ENCODE measurements at places on chromosomes 4 and X. TPM values are rescaled to one million over a fixed set of nuclear protein-coding genes. Genes with fewer than 3 reads are reported as not detected.

Gene MAGEA2
- not detected for total RNA-seq

Gene TGIF2LX
- total RNA-seq, result not detected

Gene SHROOM2
- 8.2 TPM for total RNA-seq

DNA sequence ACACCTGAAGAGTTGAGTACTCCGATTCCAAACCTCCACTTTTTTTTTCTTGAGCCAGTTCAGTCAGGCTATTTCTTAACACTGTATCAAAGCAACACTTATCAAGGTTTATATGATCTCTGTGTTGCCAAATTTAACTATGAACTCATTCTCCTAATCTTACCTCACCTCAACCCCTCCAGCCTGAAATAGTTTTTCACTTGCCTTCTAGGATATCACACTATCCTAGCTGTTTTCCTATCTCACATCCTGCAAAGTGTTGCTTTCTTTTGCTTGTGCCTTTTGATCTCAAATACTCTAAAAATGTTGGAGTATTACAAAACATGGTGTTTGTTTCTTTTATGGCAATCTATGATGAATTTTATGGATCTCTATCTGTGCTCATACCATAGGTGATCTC lies 415.0 kb downstream of the CFAP47 start:
- H3K27ac ChIP-seq, result no peak overlapping the region
- H3K36me3 ChIP-seq, result no peaks in the 10 kb centered on the region
- DNase-seq, result no peak
- H3K4me1 ChIP-seq, result no peaks in the 10 kb centered on the region

GRCh38 chrX:39688576-39689375 lies 409.0 kb downstream of the BCOR start:
- H3K4me1 ChIP-seq, result peaks cover 6% of the 10 kb centered on the region
- H3K4me3 ChIP-seq, result peak overlapping the region; percentile 44
- peaks cover 13% of the 10 kb centered on the region for H3K27me3 ChIP-seq
- H3K36me3 ChIP-seq, result no peaks in the 10 kb centered on the region
- no peak overlapping the region for H3K27ac ChIP-seq
- DNase-seq, result no peak

- H3K36me3 ChIP-seq, result no peaks in the 10 kb centered on the region
- no peak overlapping the region for H3K4me3 ChIP-seq
- H3K4me1 ChIP-seq, result peaks cover 3% of the 10 kb centered on the region
- H3K27ac ChIP-seq, result no peak overlapping the region
- DNase-seq, result no peak
These were observed 95.0 kb upstream of the TBL1X start for GRCh38 chrX:9369802-9370291.

- no peaks in the 10 kb centered on the region for H3K36me3 ChIP-seq
- peaks cover 5% of the 10 kb centered on the region for H3K27me3 ChIP-seq
- peak overlapping the region; percentile 88 for H3K27ac ChIP-seq
- H3K4me3 ChIP-seq, result no peak overlapping the region
These were observed 196.4 kb upstream of the C1QTNF7 start for GRCh38 chr4:15231265-15232091.

DNA sequence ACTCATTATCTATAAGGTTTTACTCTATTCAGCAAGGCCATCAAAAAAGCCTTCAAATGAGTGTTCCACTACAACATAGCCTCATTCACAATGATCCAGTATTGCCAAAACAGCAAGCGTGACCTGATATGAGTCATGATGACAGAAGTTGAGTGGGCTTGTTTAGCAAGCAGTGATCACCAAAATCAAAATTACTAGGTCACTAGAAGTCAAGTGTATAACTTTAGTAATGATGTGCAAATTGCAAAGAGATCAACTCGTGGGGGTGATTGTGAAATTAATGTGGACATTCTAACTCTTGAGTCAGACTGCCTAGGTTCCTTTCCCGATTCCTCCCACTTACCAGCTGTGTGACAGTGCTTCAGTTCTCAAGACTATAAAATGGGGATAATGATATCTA lies 124.5 kb downstream of the CHM start:
- H3K4me3 ChIP-seq, result no peak overlapping the region
- H3K4me1 ChIP-seq, result peaks cover 16% of the 10 kb centered on the region
- H3K27me3 ChIP-seq, result no peaks in the 10 kb centered on the region
- H3K36me3 ChIP-seq, result peaks cover 20% of the 10 kb centered on the region
- no peak for DNase-seq

- no peaks in the 10 kb centered on the region for H3K36me3 ChIP-seq
- no peak overlapping the region for H3K27ac ChIP-seq
- no peaks in the 10 kb centered on the region for H3K27me3 ChIP-seq
- H3K4me1 ChIP-seq, result peaks cover 2% of the 10 kb centered on the region
- peak overlapping the region; percentile 72 for H3K4me3 ChIP-seq
- no peak for DNase-seq
These were observed 41.5 kb downstream of the F8 start for GRCh38 chrX:154981116-154981411.

- H3K36me3 ChIP-seq, result no peaks in the 10 kb centered on the region
- no peak overlapping the region for H3K27ac ChIP-seq
- no peaks in the 10 kb centered on the region for H3K27me3 ChIP-seq
- no peak overlapping the region for H3K4me3 ChIP-seq
- no peak for DNase-seq
These were observed 947.9 kb downstream of the FAT4 start for GRCh38 chr4:126262665-126263064.

GRCh38 chr4:98092833-98093439 lies 50.3 kb downstream of the STPG2 start:
- peaks cover 30% of the 10 kb centered on the region for H3K27me3 ChIP-seq
- no peaks in the 10 kb centered on the region for H3K36me3 ChIP-seq
- no peaks in the 10 kb centered on the region for H3K4me1 ChIP-seq

DNA sequence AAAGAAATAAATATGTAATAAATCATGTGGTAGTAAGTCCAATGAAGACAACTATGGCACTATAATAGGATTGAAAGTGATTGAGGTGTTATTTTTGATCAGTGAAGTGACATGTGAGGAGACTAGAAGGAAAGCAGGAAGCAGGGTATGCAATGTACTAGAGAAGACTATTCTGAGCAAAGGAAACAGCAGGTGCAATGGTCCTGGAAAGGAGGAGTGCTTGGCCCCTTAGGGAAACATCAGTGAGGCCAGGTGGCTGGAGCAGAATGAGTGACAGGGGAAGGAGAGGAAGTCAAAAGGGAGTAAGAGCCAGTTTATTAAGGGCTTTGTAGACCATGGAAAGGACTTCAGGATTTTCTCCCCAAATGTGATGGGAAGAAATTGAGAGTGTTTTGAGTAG lies 207.6 kb upstream of the HCCS start:
- DNase-seq, result no peak
- peaks cover 10% of the 10 kb centered on the region for H3K4me1 ChIP-seq
- no peaks in the 10 kb centered on the region for H3K27me3 ChIP-seq

DNA sequence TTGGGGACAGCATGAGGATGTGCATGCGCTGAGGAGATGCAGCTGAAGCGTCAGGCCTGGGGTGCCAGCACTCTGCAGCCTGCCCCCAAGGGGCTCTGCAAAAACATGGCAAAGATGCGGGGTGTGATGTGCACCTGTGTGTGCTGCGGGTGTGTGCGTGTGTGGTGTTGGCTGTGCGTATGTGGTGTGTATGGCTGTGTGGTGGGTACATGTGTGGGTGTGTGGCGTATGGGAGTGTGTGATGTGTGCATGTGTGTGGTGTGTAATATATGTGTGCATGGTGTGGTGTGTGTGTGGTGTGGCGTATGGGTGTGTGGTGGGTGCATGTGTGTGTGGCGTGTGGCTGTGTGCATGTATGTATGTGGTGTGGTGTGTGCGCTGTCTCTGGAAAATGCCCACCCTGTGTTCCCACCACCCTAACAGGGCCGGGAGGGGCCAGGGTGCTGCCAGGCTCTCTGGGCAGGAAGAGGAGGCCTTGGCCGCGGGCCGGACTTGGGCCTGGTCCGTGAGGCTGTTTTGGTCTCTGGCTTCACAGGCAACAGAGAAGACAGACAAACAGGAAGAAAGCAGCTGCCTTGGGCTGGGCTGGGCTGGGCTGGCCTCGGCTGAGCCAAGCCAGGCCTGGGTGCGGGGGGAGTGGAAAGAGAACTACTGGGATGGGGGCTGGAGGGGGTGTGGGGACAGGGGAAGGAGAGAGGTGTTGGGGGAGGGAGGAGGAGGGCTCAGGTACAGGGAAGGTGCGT lies 1.1 kb upstream of the AVPR2 start:
- H3K4me1 ChIP-seq, result peaks cover 31% of the 10 kb centered on the region
- no peak overlapping the region for H3K27ac ChIP-seq
- no peak for DNase-seq
- no peaks in the 10 kb centered on the region for H3K27me3 ChIP-seq
- peaks cover 2% of the 10 kb centered on the region for H3K36me3 ChIP-seq

DNA sequence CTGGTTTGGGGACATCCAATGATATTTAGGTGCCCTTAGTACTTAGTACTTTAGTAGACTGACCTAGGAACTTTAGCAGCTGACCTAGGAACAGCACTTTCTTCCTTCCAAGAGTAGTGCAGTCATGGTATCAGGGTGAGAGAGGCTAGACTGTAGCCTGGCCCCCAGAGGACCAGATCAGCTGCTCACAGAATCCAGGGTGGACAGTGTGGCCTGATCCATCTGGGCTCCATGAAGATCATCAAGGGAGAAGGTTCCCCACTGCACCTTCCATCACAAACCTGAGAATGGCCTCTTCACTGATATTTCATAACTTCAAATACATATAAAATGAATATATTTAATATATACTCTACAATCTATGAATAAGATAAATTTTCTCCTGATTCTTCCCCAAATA lies 59.0 kb upstream of the TLR3 start:
- H3K27ac ChIP-seq, result no peak overlapping the region
- peak; percentile 60 for DNase-seq
- H3K27me3 ChIP-seq, result no peaks in the 10 kb centered on the region
- peaks cover 21% of the 10 kb centered on the region for H3K4me1 ChIP-seq
- no peaks in the 10 kb centered on the region for H3K36me3 ChIP-seq

GRCh38 chr4:156378033-156378665 lies 424.5 kb upstream of the CTSO start:
- H3K36me3 ChIP-seq, result no peaks in the 10 kb centered on the region
- H3K27me3 ChIP-seq, result no peaks in the 10 kb centered on the region
- H3K4me1 ChIP-seq, result peaks cover 21% of the 10 kb centered on the region
- no peak overlapping the region for H3K4me3 ChIP-seq
- H3K27ac ChIP-seq, result peak overlapping the region; percentile 58

GRCh38 chrX:47198026-47198686 lies 4.5 kb downstream of the UBA1 start:
- H3K4me3 ChIP-seq, result peak overlapping the region; percentile 14
- H3K27ac ChIP-seq, result peak overlapping the region; percentile 14
- peaks cover 47% of the 10 kb centered on the region for H3K36me3 ChIP-seq
- DNase-seq, result no peak
- H3K27me3 ChIP-seq, result no peaks in the 10 kb centered on the region
- H3K4me1 ChIP-seq, result peaks cover 53% of the 10 kb centered on the region

GRCh38 chrX:149313871-149314371 lies 191.2 kb downstream of the IDS start:
- DNase-seq, result no peak
- H3K4me1 ChIP-seq, result peaks cover 2% of the 10 kb centered on the region
- H3K27ac ChIP-seq, result no peak overlapping the region
- H3K4me3 ChIP-seq, result no peak overlapping the region
- no peaks in the 10 kb centered on the region for H3K27me3 ChIP-seq
- no peaks in the 10 kb centered on the region for H3K36me3 ChIP-seq

DNA sequence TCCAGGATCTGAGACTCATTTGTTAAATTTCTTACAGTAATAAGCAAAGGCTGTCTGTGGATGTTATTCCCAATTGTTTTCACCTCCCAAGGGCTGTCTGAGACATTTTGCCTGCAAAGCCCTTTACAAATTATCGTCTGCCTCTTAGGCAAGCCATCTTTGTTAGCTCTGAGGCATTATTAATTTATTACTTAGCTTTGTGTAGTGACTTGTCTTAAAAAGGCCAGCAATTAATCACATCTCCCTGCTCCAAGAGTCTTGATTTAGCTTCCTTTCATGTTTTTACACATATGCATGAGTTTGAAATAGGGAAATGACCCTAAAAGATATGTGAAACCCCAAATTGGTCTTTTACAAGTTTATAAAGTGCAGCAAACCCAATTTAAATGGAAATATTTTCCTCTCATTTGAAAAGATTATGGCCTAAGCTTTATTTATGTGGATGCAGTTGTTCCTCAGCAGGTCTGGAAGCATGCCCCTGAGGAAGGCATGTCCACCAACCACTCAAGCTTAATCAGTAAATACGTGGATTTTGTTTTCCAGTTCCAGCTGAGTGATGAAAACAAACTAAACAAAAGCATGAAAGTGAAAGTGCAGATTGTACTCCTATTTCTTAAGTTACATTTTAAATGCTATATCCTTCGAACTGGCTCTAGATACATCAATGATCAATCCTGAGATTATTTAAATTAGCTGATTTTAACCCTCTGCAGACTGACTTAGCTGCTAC lies 173.6 kb upstream of the LNX1 start:
- H3K27me3 ChIP-seq, result no peaks in the 10 kb centered on the region
- H3K27ac ChIP-seq, result no peak overlapping the region
- H3K36me3 ChIP-seq, result peaks cover 5% of the 10 kb centered on the region

DNA sequence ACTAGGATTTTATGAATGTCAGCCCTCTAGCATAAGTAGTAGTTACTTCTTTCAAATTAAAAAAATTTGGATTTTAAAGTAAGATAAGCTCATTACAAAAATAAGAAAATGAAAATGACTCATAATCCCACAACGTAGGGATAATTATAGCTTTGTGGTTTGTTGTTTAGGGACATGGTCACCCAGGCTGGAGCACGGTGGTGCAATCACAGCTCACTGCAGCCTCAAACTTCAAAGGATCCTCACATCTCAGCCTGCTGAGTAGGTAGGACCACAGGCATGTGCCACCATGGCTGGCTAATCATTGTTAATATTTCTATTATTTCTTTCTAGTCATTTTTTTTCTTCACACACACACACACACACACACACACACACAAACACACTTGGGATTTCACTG lies 57.6 kb downstream of the PLAC1 start:
- no peak for DNase-seq
- H3K4me1 ChIP-seq, result peaks cover 20% of the 10 kb centered on the region
- H3K4me3 ChIP-seq, result no peak overlapping the region
- H3K27ac ChIP-seq, result no peak overlapping the region
- peaks cover 4% of the 10 kb centered on the region for H3K27me3 ChIP-seq

DNA sequence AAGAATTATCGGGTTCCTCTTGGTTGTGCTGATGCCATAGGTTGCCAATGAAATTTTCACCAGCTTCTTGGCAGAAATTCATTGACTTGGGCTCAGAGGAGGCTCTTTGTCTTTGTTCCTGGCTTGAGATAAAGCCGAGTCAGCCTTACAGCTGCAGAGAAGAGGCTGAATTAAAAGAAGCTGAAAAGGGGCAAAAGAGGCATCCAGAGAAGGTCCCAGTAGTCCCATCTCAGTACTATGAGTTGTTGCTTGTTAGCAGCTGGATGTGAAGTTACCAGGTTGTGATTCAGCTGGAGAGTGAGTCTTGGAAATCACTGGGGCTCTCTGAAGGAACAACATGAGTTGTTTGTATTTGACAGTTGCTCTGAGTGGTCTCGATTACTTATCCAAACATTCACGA lies 59.7 kb downstream of the SMAD1 start:
- DNase-seq, result no peak
- peaks cover 39% of the 10 kb centered on the region for H3K4me1 ChIP-seq

- no peaks in the 10 kb centered on the region for H3K36me3 ChIP-seq
- no peaks in the 10 kb centered on the region for H3K27me3 ChIP-seq
- peaks cover 12% of the 10 kb centered on the region for H3K4me1 ChIP-seq
- no peak overlapping the region for H3K27ac ChIP-seq
- DNase-seq, result no peak
These were observed 217.9 kb upstream of the MAB21L2 start for GRCh38 chr4:150363721-150364688.

All from osteocyte (in vitro differentiated cells).